ENCODE measurements at places on chromosomes 1 and 21.

GRCh38 chr1:228066891-228067654 is 15.4 kb upstream of the ARF1 start:
- DNase-seq: no peak

- DNase-seq: no peak
These were observed 295.8 kb downstream of the MATN1 start for GRCh38 chr1:30427545-30427944.

DNA sequence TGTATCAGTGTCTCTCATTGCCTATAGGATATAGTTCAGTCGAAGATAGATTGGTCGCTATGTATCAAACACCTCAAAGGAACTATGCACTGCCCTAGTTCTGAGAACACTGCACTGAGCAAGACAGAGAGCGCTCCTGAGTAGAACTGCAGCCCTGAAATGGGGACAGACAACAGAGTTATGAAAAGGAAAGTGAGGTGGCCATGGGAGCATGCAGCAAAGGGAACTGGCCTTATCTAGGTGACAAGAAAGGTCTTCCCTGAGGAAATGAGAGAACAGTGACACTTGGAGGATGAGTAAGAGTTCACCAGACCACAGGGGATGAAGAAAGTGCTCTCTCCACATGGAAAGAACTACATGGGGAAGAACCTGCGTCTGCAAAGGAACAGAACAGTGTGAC is 7.5 kb upstream of the G0S2 start:
- DNase-seq: no peak

DNA sequence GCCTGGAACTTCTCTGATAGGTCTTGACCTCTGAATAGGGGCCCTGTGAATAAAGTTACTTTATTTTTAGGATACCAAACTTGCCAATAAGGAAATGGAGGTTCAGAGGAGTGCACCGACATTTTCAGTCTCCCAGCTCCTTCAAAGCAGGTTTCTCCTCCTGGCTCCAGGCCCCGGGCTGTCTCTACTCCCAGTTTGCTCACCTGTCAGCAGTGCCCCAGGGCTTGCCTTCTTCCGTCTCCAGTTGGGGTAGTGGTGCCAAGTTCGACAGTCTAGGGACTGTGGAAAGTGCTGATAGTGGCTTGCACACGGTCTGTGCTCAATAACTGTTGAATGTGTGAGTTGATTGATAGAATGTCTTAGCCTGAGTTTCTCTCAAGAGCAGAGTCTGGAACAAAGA is 149.2 kb downstream of the ACTL8 start:
- no peak for DNase-seq

- no peak for DNase-seq
These were observed 78.2 kb downstream of the NFIA start for GRCh38 chr1:61160526-61160925.
